Nephron progenitor cell (in vitro differentiated cells): ENCODE measurements at places on chromosomes 11 and 22.
A peak's percentile ranks its signal among the peaks of the same experiment; 100 is the strongest.

DNA sequence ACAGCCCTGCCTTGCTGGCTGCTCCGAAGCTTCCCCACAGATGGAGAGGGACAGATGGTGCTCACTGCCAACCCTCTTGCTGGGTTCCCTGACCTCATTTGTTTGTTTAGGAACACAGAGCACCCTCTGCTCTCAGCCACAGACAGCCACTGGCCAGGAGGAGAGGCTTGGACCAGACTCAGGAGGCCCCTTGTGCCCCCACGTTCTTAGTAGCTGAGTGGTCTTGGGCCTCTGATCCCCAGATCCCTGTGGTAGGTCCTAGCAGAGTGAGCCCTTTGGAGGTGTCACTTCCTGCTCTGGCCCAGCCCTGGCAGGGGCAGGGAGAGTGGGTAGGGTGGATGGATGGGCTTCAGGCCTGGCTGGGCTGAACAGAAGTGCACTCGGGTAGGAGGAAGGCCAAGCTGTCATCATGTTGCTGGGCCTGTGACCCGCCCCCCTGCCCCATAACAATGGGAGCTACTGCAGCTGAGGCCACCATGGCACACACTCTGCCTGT lies 84.0 kb downstream of the DHCR7 start:
- DNase-seq = no peak

DNA sequence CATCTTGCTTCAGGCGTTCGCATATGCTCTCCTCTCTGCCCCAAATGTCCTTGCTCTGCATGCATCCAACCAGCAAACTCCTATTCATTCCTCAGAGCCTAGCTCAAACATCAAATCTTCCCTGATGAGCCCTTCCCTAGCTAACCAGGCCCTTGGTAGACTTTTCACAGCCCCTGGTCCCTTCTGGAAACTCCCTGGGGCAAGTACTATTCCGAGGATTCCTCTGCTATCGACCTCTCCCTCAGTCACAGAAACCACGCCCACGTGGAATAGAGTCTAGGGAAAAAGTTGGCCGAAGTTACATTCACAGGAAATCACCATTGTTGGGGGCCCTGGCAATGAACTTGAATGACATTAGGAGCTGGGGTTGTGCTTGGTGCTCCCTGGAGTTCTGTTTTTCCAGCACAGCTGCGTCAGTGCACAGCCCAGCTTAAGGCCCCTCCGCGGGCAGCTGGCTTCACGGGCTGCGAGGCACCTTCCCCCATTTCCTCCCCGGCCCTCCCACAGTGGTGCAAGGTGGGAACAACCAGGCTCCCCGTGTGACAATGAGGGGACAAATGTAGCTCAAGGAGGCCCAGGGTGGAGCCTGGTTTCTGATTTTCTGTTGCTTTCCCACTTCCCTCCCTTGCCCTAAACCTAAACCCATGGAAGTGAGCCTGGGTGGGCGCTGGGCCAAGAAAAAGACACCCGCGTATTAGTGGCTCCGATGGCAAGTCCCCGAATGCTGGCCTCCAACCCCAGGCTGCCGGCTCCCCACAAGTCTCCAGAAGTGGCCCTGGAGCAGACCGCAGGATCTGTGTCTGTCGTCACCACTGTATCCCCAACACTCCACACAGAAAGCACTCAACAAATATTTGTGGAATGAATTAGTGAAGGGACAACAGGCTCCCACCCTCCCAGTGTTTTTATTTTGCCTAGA lies 4.3 kb upstream of the ATP5MGL start:
- DNase-seq = no peak

DNA sequence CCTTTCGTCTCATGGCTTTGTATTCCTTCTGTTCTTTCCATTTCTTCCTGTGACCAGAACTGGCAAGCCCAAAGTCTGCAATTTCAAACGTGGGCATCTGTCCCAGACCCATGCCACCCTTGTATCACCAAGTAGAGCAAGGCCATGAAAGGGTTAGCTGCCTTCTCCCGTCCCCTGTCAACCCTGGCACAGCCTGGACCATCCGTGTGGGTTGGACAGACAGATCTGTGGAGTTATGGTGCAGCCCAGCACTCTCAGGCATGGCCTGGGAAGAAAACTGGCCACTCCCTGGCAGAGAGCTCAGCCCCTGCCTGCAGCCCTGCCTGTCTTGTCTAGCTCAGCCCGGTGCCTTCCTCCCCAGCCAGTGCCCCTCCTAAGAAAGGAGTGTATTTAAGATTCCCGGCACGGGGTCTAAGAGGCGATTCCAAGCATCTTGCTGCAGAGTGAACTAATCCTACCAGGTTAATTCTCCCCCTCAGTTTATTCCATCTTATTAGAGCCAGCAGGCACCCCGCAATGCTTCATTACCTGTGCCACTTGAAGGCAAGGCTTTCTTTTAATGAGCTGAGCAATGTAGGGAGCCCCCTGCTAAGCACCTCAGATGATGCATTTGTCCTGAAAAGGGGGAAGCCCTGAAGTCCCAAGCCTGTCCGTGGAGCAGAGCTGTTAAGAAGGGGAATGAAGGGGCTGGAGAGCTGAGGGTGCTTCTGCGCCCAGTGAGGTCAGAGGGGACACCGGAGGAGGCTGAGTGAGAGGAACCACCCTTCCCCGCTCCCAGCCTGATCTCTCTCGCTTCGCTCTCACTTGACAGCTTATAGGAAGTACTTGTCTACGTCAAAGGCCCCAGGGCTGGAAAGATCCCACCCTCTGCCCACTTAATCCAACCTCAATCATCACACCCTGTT lies 130.6 kb downstream of the SPATA19 start:
- DNase-seq = no peak

DNA sequence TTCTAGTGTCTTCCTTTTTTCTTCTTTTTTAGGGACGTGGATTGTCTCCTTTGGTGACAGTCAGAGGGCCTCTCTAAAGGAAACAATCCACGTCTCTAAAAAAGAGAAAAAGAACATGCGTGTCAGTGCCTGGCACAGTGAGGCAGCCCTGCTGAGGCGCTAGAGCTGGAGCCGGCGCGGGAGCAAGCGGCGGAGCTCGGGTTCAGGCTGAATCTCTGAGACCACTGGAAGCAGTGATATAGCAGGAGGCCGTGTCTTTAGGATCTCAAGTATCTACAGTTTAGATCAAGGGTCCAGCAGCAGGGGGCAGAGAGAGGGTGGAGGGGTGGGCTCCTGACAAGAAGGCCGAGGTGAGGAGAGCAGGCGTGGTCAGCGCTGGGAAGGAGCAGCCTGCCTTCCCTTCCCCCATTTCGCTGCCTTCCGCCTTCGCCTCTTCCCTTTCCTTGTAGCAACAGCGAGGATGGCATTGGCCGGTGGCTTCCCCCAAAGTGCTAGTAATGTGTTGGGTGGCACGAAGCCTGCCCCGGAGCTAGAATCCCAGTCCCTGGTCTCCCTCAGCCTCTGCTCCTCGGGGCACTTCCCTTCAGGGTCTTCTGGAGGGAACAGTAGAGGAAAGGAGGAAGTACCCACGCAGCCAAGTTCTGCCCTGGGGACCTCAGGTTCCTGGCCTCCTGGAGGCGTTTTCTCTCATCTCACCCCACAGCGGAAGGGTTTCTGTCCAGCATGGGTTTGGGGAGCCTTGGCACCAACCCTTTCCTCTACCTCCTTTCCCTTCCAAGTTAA lies 28.2 kb upstream of the RAB1B start:
- no peak for DNase-seq

DNA sequence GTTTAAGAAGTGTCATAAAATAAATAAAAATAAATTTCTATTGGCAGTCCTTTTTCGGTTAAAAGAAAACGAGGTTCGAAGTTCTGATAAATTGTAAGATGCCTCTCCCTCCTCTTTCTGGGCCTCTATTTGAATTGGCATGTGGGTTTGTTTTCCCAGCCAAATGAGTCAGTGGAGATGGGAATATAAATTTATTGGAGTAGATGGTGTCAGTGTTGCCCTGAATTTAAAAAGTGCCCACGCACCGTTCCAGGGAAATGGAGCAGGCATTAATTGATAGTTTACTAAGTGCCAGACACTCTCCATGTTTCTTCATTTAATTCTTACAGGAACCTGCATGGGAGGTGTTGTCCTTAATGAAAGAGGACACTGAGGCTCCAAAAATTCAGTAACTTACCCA lies 119.2 kb downstream of the FEZ1 start:
- DNase-seq = no peak

DNA sequence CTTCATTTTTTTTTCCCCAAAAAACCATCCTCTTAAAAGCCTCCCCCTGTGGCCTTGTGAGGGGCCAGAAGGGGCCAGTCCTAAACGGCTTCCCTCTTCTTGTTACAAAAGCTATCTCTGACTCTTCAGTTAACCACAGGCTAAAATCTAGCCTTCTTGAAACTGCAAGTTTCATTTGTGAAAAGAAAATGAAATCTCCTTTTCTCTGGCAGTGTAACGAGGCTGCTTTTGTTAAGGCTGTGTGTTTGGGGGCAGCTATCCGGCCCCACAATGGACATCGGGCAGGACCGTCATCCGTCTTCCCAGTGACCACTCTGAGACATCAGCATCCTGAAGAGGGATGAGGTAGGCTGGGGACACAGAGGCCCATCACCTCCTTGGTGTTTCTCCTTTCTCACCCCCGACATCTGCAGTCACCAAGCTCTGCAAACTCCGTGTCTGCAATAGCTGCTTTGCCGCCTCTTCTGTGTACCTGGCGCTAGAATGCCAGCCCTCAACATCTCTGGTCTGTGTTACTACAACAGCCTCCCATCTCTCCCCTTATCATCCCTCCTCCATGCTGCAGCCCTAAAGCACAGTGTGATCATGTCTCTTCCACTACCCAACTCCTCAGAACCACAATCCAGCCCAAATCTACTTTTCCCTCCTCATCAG lies 94.0 kb downstream of the RCN1 start:
- DNase-seq = no peak

DNA sequence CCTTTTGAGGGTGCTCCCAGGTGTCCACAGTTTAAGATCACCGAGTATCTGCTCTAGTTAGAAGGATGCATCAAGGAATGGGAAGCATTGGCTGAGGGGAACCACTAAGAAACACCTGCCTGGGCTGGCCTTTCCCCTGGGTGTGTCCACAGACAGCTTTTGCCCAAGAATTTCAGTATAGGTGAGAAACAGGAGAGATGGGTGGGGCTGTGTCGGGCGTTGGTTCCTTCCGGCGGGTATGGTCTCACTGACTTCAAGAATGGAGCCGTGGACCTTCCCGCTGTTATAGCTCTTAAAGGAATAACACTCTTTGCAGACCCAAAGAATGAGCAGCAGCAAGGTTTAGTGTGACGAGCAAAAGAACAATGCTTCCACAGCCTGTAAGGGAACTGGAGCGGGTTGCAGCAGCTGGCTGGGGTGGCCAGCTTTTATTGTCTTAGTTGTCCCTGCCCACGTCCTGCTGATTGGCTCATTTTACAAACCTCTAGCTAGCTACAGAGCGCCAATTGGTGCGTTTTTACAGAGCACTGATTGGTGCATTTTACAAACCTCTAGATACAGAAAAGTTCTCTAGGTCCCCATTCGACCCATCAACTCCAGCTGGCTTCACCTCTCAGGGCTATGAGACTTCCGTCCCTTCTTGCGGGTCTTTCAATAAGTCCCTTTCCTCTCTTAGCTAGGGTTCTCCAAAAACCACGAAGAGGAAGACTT lies 2.4 kb downstream of the FADS1 start:
- no peak for DNase-seq

- DNase-seq = no peak
These were observed 849.1 kb upstream of the API5 start for GRCh38 chr11:42462558-42463310.

GRCh38 chr11:57560146-57560545 lies 7.3 kb downstream of the UBE2L6 start:
- DNase-seq = no peak

DNA sequence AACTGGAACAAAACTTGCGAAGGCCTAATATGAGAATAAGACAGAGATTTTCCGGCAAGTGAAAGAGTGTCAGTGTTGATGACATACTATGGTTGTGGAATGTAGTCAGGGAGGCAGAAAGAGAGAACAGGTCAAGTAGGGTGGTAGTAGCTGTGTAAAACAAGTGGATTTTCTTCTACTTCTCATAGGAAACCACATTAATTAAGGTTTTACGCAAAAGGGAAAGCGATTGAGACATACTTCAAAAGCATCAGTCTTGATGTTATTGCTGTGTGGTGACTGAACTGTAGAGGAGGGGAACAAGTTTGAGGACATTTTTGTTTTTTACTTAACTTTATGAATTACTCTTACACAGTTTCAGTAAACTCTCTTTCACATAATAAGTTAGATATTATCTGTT lies 186.0 kb upstream of the CNTN5 start:
- no peak for DNase-seq

GRCh38 chr11:35357923-35358322 lies 61.4 kb downstream of the SLC1A2 start:
- DNase-seq = no peak

- DNase-seq = peak; percentile 94
These were observed 61.8 kb downstream of the SLC22A12 start for GRCh38 chr11:64652586-64653387.

DNA sequence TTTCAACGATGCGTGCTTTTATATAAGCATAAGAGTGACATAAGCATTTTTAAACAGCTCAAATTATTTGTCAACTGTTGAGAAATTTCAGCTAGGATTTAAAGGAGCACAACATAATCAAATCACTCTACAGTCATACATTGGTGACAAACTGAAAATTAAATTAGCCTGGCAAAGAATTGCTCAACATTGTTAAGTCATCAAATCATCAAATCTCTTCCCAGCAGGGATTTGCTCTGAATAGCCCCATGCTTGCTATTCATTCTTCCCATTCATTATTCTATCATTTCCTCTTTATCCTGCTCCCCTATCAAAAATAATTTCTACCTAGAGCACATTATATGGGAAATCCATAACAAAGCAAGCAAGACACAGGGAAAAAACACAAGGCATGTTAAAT lies 198.7 kb upstream of the LUZP2 start:
- DNase-seq = no peak

- peak; percentile 52 for DNase-seq
These were observed 27.8 kb upstream of the ZNRF3 start for GRCh38 chr22:28855355-28856094.

DNA sequence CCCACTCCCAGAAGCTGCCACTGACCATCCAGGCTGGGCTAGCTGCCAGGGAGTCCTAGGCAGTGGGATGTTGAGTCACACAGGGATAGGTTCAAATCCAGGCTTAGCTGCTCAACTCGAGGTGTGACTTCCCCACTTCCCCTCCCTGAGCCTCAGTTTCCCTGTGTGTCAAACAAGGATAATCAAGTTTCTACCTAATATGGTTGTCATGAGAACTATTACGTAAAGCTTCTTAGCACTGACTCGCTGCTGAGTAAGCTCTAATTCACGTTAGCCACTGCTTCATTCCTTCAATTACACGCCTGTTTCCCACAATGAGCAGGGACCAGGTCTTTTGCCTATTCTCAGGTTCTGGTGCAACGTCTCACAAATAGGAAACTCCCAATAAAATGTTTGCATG lies 67.7 kb downstream of the SEZ6L start:
- DNase-seq = no peak

DNA sequence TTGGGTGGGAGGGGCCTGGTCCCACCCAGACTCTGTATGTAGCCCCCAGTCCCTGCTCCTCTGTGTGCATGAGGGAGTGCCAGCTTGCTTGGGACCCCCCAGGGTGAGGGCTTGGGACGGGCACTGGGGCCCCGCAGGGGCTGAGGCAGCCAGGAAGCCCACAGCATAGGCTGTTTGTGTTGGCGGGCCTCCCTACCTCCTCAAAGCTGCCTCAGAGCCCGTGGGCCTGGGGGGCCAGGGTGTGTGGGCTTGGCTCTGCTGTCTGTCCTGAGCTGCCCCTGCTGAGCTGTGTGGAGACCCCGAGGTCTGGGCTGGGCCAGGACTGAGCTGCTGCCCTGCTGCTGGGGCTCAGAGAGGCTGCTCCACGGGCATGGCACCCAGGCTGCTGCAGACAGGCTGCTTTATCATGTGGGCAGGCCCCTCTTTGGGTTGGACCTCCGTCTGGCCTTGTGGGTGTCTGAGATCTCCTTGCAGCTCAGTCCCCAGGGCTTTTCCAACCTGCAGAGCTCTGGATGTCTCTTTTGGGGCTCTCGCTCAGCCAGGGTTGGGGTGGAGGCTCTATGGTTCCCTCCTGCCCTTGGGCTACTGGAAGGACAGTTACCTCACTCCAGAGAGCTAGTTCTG lies 3.3 kb downstream of the TSPAN4 start:
- no peak for DNase-seq
